ENCODE measurements at places on chromosomes 12 and 14.

- DNase-seq = peak; percentile 81
Observed at GRCh38 chr12:104866291-104866690, 91.8 kb downstream of the SLC41A2 start.

DNA sequence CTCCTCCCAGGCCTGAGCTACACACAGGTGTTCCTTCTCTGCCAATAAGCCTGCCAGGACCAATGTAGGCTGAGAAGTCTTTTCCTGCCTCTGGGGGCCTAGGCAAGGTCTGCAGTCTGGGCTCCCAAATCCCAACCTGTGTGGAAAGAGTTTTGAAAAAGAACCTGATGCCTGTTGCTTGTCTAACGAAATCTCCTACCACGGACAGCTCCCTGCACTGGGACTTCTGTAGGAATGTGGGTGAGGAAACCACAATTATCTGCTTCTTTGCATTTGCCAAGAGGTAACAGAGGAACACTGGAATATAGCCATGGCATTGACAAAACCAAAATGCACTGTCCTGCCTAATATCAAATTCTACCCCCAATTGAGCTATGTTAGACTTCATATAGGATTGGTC, 877.0 kb upstream of the TMEM132C start:
- peak; percentile 65 for DNase-seq

- no peak for DNase-seq
Observed at GRCh38 chr12:49903351-49903699, 375 bp downstream of the FAIM2 start.

DNA sequence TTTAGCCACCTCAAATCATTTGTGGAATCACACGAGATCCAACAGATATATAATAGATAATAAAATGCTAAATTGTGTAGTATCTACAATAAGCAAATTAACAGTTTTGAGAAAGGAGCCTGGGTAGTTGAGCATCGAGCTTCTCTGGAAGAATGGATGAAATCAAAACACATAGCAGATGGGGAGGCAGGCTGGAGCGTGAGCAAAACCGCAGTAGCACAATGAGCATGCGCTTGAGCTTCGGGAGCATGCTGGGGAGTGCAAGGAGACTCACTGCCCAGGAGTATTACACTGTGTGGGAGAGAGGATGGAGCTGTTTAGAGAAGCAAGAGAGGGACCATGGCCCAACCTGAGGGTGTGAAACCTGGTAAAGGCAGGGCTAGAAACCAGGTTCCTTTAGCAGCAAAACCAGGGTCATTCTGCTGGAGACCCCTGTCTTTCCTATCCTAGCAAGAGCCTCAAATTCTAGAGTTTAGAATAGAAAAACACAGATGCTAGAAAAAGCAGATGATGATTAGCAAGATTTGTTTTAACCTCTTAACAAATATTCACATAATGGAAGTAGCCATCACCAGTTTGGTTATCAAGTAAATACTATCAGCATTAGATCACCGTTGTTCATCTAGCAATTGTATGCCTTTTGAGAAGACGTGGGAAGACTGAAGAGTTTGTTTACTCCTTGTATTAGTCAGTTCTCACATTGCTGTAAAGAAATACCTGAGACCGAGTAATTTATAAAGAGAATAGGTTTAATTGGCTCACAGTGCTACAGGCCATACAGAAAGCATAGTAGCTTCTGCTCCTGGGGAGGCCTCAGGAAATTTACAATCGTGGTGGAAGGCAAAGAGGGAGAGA, 484.8 kb downstream of the EGLN3 start:
- DNase-seq = no peak

DNA sequence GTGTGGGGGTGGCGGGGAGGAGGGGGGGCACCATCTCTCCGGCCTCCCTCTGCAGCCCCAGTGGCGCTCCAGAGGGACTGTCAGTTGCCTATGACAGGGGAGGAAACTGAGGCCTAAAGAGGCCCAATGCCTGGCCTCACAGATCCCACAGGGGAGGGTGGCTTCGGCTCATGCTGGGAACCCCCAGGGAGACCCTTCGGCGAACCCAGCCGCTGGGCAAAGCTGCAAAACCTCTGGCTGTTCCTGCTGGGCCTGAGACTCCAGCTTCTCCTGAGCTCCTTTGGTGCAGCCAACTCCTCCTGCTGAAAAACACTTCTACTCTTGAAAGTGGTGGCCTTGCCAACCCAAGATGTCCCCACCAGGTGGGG, 170.1 kb upstream of the RTL1 start:
- DNase-seq = no peak

GRCh38 chr12:96365604-96366380, 34.4 kb downstream of the CDK17 start:
- DNase-seq = no peak

DNA sequence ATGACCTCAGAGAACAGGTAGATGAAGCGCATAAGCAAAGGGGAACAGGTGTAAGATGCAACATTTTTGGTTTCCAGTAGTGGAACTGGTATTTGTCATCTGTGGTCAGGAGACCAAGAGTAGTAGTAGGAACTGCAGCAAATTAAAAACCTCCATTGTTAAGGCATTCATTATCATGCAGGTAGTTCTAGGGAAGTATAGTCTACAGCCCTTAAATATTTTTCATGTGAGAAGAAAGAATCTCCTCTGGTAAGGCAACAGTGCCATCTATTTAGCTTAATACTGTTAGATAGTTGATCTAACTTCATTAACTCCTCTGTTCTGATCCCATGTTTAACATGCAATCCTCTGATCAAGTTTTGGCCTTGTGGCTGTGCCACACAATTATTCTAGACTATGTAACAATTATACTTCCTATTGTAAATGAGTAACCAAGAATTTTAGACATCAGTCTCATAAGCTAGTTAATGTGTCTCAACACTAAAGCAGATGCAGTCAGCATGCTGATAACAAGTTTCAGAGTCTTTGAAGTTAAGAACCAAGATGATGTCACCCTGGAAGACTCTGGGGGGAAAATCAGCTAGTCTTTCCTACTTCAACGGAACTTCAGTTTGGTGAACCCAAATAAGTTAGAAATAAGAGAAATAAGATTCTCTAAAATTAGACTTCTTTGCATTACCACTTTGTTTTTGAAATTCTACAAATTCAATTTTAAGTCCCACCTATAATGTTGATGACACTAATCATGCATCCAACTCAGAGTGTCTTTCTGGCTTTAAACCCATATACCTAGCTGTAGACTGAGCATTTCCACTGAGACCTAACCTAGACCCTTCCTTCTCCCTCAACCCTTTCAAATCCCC, 70.9 kb downstream of the STXBP6 start:
- DNase-seq = no peak

DNA sequence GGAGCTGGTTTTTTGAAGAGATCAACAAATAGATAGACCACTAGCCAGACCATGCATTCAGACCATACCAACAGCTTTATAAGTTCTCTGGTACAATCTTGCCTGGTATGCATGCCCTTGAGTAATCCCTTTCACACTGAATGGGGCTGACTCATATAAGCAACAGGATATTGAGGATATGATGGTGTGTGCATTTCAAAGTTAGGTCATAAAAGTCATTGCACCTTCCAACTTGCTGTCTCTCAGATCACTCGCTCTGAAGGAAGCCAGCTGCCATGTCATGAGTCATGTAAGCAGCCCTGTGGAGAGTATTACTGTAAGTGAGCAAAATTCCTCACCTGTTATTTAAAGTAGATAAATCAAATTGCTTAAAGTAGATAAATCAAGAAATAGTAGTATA, 45.0 kb upstream of the OR6J1 start:
- peak; percentile 92 for DNase-seq

DNA sequence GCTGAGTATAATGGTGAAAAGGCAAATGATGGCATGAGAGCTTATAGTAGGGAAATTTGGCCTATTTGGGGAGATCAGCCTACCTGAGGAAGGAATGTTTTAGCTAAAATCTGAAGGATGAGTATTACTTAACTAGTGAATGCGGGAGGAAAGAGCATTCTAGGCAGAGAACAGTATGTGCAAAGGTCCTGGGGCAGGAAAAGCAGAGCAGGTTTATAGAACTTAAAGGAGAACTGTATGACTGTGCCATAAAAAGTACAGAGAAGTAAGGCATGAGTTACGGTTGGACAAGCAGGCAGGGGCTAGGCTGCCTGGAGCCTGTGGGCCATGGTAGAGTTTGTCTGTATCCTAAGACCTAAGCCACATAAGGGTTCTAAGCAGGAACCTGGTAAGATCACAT, 21.7 kb upstream of the P2RX4 start:
- DNase-seq = no peak

DNA sequence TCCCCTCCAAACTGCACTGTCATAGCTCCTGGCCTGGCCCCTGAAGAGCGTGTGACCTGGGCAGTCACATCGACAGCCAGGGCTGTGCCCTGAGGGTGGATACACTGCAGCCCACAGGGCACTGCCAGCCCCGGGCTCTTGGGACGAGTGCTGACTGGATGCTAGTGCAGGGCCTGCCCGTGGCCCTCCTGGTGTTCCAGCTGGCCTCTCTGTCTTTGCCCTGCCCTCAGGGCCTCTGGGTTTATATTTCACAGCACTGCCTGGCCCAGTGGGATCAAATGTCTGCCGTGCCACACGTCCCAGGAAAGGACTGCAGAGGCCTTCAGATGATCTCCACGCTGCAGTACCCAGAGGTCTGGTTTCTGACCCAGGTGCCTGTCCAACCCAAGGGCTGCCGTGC, 10.1 kb upstream of the CCDC197 start:
- no peak for DNase-seq

DNA sequence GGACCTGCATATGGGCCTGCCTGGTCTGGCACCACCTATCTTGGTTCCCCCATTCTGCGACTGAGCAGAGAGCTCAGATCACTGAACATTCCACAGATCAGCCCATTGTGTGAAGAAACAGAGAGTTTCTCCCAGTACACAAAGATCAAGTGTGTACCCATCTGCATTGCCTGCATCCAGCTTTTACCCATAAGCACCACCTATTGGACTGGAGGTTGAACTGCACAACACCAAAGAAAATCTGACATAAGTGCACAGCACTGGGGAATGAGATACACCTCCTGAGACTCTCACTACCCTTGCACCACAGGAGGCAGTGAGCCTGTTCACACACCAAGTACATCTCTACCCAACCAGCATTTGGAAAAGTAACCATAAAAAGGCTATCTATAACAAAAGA, 362.6 kb upstream of the CLEC14A start:
- DNase-seq = no peak

All from fibroblast of mammary gland (primary cell).